Left renal cortex interstitium (tissue), 4 donors: ENCODE measurements at places on chromosomes 3 and 15. TPM values are rescaled to one million over a fixed set of nuclear protein-coding genes. Genes with fewer than 3 reads are reported as not detected.

The SCN5A gene
- 0.95 TPM for polyA plus RNA-seq

The TMOD2 gene
- polyA plus RNA-seq: 4.3 TPM

The MESP2 gene
- polyA plus RNA-seq: 0.27 TPM

The FYTTD1 gene
- 96.9 TPM for polyA plus RNA-seq

The GRAMD2A gene
- polyA plus RNA-seq: 9.0 TPM

The ZBTB38 gene
- 62.0 TPM for polyA plus RNA-seq

The SLC24A5 gene
- 0.54 TPM for polyA plus RNA-seq

The FBLN2 gene
- polyA plus RNA-seq: 27.4 TPM

The CLEC3B gene
- 21.1 TPM for polyA plus RNA-seq

The P2RY13 gene
- 0.36 TPM for polyA plus RNA-seq

The LSAMP gene
- polyA plus RNA-seq: 15.4 TPM

The ANKUB1 gene
- not detected for polyA plus RNA-seq

The PAQR9 gene
- polyA plus RNA-seq: 0.70 TPM

The SLC22A13 gene
- 2.3 TPM for polyA plus RNA-seq

The UQCRC1 gene
- polyA plus RNA-seq: 280 TPM

The TNFAIP8L3 gene
- polyA plus RNA-seq: 1.5 TPM

The SAMMSON gene
- polyA plus RNA-seq: not detected

The CX3CR1 gene
- polyA plus RNA-seq: 4.1 TPM

The HRG gene
- polyA plus RNA-seq: 1.8 TPM

The LMAN1L gene
- polyA plus RNA-seq: not detected

The GOLGA6L10 gene
- polyA plus RNA-seq: 19.9 TPM

The ADAMTS17 gene
- polyA plus RNA-seq: 2.3 TPM

The SLC15A2 gene
- polyA plus RNA-seq: 16.6 TPM

The CYP1A1 gene
- polyA plus RNA-seq: not detected

The DNAH12 gene
- polyA plus RNA-seq: 1.9 TPM

The BLM gene
- polyA plus RNA-seq: 10.5 TPM

The SORD gene
- polyA plus RNA-seq: 40.5 TPM

The CKMT1B gene
- polyA plus RNA-seq: 3.5 TPM

The SLCO2A1 gene
- polyA plus RNA-seq: 16.8 TPM

The MNS1 gene
- polyA plus RNA-seq: 27.6 TPM

The XCR1 gene
- polyA plus RNA-seq: 0.22 TPM

The IQCH gene
- polyA plus RNA-seq: 5.7 TPM

The PLA2G4D gene
- polyA plus RNA-seq: 0.08 TPM

The KLF15 gene
- 14.2 TPM for polyA plus RNA-seq

The MON1A gene
- 9.7 TPM for polyA plus RNA-seq

The POTEB3 gene
- not detected for polyA plus RNA-seq

The CLDN18 gene
- polyA plus RNA-seq: 0.84 TPM

The WWTR1 gene
- polyA plus RNA-seq: 89.2 TPM

The ERICH6 gene
- polyA plus RNA-seq: 0.76 TPM

The PLXND1 gene
- 147 TPM for polyA plus RNA-seq

The PLCB2 gene
- polyA plus RNA-seq: 13.2 TPM

The APBA2 gene
- polyA plus RNA-seq: 16.1 TPM

The GPR160 gene
- 33.0 TPM for polyA plus RNA-seq

The THAP10 gene
- polyA plus RNA-seq: 9.4 TPM

The ROPN1 gene
- 0.09 TPM for polyA plus RNA-seq

The SPINK8 gene
- not detected for polyA plus RNA-seq
